ENCODE measurements at places on chromosomes 2 and 18.

DNA sequence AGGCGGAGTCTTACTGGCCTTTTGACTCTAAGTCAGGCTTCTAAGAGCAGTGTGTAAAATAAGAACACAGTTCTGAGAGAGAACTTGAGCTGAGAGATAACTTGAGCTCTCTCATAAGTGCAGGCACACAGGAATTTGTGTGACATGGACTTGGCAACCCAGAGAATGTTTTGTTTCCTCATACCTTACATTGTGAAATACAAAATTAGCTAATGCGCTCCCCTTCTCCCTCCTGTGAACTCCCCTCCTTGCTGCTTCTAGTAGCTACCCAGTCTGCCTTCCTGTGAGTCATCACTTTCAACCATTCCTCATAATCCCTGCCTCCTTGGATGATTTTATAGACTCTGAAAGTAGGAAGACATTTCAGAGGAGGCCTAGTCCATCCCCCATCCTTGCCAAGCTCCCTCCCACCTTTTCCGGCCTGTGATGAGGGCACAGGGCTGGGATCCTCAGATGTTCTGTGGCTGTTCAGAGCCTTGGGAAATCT is 22.6 kb downstream of the FER1L5 start:
- DNase-seq = no peak

DNA sequence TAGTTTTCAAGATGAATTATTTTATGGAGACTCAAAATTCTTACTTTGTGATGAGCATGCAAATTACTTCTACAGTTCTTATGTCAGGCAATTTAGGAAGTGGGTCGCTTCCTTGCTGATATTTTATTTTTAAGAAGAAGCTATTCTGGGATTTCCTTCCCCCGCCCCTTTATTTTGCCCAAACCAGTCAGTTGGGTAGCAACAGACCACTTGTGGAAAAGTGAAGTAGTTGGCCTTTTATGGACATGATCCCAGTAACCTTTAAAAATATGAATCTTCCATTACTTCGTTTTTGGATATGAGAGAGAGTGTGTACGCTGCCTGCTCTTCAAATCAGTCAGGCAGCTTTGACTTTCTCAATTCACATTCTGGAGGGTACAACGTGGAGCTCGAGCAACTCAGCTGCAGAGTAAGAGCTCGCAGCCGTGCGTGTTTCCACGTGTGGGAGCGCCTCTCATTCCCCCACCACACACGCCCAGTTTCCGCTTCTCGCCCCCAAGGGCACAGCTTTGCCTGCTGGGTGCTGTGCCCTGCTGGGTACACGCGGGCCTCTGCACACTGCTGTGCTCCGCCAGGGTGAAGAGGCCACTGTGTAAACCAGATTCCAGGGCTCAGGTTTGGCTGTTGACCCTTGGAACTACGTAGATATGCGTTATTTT is 92.6 kb downstream of the ITGB1BP1 start:
- no peak for DNase-seq

DNA sequence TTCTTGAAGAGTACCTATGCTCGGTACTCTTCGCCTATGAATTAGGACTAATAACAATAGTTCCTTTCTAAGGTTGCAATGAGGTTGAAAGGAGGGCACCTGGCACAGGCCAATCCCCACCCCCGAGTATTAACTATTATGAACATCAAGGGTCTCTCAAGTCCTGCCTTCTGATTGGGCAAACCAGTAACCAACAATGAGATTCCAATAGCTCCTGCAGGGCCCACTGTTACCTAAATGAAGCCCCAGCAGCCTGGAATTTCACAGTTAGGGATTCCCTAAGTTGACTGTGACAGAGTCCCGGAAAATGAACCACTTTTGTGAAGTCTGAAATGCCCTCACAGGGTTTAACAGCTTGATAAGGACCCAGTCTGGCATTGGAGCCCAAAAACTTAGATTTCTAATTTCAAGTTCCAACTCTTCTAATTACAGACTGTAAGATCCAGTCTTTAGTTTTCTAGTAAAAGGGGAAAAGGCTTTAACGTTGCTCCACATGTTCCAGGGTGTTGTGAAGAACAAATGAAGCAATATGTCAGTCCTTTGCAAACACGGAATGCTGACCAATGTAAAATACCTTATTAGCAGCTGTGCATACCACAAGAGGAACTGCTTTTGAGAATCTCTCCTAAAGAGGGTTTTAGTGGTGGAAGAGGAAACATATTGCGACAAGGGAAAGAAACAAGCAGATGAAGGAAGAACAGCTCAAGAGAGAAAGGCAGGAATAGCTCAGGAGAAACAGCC is 277.7 kb upstream of the MAP2 start:
- no peak for DNase-seq

DNA sequence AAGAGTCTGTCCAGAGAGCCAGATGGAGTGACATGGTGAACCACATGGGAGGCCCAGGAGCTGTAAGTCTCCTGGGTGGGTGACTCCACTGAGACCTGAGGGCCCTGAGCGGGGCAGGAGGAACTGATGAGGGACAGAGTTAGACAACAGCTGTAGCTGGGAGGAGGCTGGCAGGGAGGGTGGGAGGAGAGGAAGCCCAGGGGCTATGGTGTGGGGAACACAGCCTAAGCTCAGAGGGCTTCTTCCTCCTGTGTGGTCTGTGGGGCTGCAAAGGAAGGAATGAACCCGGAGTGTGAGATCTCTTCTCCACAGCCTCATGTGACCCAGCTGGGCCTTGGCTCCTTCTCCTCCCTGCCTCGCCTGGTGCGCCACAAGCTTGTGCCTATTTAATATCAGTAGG is 395.6 kb upstream of the HS6ST1 start:
- no peak for DNase-seq

GRCh38 chr18:42156281-42156680 is 201.2 kb downstream of the PIK3C3 start:
- no peak for DNase-seq

GRCh38 chr2:68926796-68927195 is 25.9 kb downstream of the GKN2 start:
- DNase-seq = no peak

DNA sequence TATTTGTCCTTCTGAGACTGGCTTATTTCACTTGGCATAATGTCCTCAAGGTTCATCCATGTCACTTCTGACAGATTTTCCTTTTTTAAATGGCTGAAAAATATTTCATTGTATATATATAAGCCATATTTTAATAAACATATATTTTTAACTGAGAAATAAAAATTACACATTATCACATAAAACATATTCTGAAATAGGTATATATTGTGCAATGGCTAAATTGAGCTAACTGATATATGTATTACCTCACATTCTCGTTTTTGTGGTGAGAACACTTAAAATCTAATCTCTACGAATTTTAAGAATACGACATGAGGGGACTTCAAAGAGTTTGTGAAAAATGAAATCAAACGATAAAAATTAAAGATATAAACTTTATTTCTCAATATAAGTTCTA is 25.7 kb upstream of the ZSWIM2 start:
- DNase-seq = no peak

- DNase-seq = no peak
Observed at GRCh38 chr2:181847702-181848101, 43.8 kb upstream of the ITPRID2 start.

GRCh38 chr2:138779406-138779780 is 797 bp downstream of the NXPH2 start:
- DNase-seq = no peak

GRCh38 chr2:17311106-17311619 is 207.1 kb downstream of the RAD51AP2 start:
- DNase-seq = no peak

GRCh38 chr18:43932140-43932539 is 654.9 kb upstream of the SYT4 start:
- DNase-seq = no peak

DNA sequence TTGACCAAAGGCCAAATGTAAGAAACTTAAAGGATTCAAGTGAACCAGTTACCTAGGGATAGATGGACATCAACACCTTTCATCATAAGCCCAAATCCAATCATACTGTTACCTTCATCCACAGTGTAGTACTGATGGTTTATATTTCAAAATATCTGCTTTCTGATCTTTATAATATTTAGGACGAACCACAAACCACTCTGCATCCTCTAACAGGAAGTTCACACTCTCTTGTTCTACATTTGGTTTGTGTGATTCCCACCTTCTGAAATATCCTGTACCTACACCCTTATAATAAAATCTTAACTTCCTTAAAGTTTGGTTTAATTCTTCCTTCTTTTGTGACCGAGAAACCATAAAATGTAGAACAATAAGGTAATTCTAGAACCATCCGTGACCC is 535.7 kb upstream of the CHAC2 start:
- DNase-seq = no peak

DNA sequence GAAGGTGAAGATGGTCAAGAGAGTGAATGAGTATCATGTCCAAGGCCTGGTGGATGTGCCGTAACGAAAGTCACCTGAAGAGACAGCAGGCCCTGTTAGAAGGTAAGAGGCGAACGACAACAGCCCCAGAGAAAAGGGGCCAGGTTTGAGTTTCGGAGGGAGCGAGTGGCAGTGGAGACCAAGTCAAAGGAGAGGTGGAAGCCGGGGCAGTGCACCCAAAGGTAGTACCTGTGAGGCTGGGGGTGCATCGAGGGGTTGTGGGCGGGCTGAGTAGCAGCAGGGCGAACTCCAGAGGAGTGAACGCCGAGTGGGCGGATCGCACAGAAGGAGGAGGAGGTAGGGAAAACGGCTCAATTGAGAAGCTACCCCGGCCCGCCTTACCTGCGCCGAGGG is 358 bp downstream of the USP37 start:
- peak; percentile 73 for DNase-seq

DNA sequence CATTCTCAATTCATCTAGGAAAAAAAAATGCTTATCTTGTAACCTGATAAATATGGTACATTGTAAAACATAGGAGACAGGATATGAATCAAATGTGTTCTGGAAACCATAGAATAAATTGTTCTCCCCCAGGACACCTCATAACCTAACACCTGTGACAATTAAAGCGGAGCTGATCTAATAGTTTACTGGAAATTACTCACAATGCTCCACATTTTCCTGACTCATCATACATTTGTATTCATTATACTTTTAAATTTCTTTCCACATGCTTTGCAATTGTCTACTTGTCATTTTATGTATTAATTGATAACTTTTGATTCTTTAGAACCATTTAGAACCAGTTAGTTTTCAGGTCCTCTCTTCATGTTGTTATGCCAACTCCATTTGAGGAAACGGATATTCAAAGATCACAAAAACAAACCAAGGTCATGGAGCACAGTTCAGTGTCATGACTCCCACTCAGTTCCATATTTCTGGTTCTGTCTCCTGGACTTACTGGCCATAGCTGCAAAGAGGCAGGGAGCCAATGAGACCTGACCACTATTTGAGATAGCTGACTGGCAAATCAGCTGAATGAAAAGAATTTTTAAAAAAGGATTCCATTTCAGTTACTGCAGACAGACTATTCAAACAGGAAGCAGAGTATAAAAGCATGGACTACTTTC is 128.5 kb downstream of the CALCRL start:
- no peak for DNase-seq

Data from NCI-H1694 treated with DMSO at 0.1 percent for 48 hours (cell line).